ENCODE measurements at places on chromosomes 6 and 20.

GRCh38 chr20:33423141-33423834, 20.3 kb downstream of the SNTA1 start:
- peak; percentile 97 for DNase-seq

GRCh38 chr6:34585512-34586061, 29.5 kb upstream of the SPDEF start:
- DNase-seq, result no peak

DNA sequence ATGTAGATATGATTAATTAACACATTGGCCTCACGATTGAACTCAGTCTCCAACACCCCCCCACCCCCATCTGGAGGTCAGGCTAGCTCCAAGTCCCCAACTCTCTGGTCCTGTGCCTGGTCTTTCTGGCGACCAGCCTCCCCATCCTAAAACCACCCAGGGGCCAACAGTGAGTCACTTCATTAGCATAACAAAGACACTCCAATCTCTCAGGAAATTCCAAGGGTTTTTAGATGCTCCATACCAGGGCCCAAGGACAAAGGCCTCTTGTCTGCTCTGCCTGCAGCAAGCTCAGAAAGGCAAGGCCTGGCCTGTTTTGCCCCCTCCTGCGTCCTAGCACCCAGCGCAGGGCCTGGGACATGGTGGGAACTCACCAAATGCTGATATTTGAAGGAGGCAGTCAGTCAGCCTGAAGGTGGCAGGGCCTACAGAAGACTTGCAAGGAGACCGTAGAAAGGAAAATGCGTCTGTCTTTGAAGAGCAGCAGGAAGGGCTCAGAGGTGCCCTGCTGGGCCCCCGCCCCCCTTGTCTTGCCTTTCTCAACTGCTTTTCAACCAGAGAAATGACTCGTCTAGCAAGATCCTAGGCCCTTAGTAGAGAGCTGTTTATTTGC, 184.7 kb downstream of the CDH4 start:
- no peak for DNase-seq

GRCh38 chr20:63194007-63194796, 21.7 kb downstream of the YTHDF1 start:
- no peak for DNase-seq

All from coronary artery (tissue), 2 donors.